Activated T-helper 2 cell treated with anti-CD3 and anti-CD28 coated beads, Interferon-gamma antibody, Interleukin-2, Interleukin-4, amounts not matched to agents 10 μg/mL and 5 μg/mL and 100 μg/mL, durations not matched to agents 14 hours and 24 hours and 36 hours (primary cell): ENCODE measurements at places on chromosomes 1 and 21. TPM values are rescaled to one million over a fixed set of nuclear protein-coding genes. Genes with fewer than 3 reads are reported as not detected.

GRCh38 chr1:211613108-211613947 lies 34.4 kb upstream of the SLC30A1 start:
- no peak for DNase-seq
- H3K4me3 ChIP-seq: no peak overlapping the region
- no peaks in the 10 kb centered on the region for H3K4me1 ChIP-seq
- H3K27ac ChIP-seq: no peak overlapping the region
- H3K36me3 ChIP-seq: no peaks in the 10 kb centered on the region

- H3K4me1 ChIP-seq: no peaks in the 10 kb centered on the region
- no peak overlapping the region for H3K4me3 ChIP-seq
- no peak for DNase-seq
- H3K36me3 ChIP-seq: no peaks in the 10 kb centered on the region
- no peak overlapping the region for H3K27ac ChIP-seq
- H3K27me3 ChIP-seq: no peaks in the 10 kb centered on the region
Observed at GRCh38 chr1:94621395-94621794, 79.8 kb upstream of the F3 start.

The OLFM3 gene
- not detected in 2 replicates for total RNA-seq

DNA sequence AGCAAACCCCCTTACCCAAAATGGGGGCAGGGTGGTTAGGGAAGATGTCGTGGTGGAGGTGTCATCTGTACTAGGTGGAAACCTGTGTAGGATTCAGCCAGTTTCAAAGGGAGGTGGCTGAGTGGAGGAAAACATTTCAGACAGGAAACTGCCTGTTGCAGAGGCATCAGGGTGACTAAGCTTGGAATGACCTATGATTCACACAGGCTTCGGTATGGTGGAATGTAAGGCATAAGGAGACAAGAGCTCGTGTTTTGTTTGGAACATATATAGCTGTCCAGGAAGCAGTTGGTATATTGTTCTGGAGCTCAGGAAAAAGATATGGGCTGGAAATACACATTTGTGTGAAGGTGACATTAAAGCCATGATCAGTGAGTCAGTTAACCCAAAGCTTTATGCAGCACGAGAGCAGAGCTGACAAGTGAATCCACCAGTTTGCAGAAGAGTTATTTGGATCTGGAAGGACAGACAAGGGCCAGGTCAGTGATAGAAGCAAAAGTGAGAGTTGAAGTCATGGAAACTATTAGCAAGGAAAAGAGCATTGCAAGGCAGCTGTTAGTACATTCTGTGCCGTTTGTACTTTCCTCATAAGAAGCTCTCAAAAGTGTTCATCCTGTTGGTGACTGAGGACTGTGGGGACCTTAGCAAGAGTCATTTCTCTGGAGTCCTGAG lies 12.2 kb downstream of the UTP25 start:
- H3K27ac ChIP-seq: peak overlapping the region; percentile 91
- H3K4me3 ChIP-seq: peak overlapping the region; percentile 49
- H3K36me3 ChIP-seq: peaks cover 93% of the 10 kb centered on the region
- no peaks in the 10 kb centered on the region for H3K27me3 ChIP-seq
- no peak for DNase-seq

DNA sequence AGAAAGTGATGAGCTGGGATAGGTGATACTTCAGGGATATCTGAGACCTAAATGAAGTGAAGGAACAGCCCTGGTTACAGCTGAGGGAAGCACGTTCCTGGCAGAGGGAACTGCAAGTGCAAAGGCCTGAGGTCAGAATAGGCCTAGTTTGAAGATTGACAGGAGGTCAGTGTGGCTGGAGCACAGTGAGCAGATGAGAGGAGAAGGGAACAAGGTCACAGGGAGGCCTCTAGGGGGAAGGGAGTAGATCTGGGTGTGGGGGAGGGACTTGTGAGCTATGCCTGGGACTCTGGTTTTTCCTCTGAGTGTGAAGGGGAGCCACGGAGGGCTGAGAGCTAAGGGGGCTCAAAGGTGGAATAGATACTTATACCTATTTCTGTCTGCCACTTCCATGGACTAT lies 736.4 kb downstream of the MATN1 start:
- no peaks in the 10 kb centered on the region for H3K36me3 ChIP-seq
- no peaks in the 10 kb centered on the region for H3K4me1 ChIP-seq
- DNase-seq: no peak
- no peak overlapping the region for H3K27ac ChIP-seq
- H3K4me3 ChIP-seq: no peak overlapping the region
- H3K27me3 ChIP-seq: no peaks in the 10 kb centered on the region

- peaks cover 15% of the 10 kb centered on the region for H3K36me3 ChIP-seq
- H3K27ac ChIP-seq: no peak overlapping the region
- no peak for DNase-seq
- no peaks in the 10 kb centered on the region for H3K27me3 ChIP-seq
- H3K4me1 ChIP-seq: peaks cover 6% of the 10 kb centered on the region
- H3K4me3 ChIP-seq: no peak overlapping the region
Observed at GRCh38 chr1:117890452-117890851, 39.0 kb downstream of the GDAP2 start.

The OLIG2 gene
- not detected in 2 replicates for total RNA-seq

The FGR gene
- 0.07 and 0.25 TPM in 2 replicates for total RNA-seq

GRCh38 chr1:68183895-68184294 lies 48.4 kb downstream of the WLS start:
- peaks cover 7% of the 10 kb centered on the region for H3K4me1 ChIP-seq
- no peak for DNase-seq
- no peaks in the 10 kb centered on the region for H3K27me3 ChIP-seq
- no peak overlapping the region for H3K27ac ChIP-seq

DNA sequence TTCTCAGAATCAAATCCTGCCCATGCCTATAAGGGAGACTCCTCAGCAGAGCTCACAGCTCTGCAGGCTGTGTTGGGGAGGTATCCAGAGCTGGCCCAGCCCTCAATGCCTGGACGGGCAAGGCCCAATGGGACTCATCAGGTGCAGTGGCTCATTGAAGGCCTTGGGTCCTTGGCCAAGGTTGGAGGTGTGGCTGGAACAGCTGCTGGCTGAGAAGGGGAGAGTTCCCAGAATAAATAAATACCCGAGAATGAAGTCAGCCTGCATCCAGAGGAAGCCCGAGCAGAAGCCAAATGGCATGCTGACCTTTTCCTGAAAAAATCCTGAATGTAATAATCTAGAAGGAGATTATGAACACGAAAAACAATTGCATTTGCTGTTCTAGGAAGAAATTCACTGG lies 25.2 kb upstream of the IKBKE start:
- no peak overlapping the region for H3K27ac ChIP-seq
- H3K36me3 ChIP-seq: peaks cover 62% of the 10 kb centered on the region
- peaks cover 7% of the 10 kb centered on the region for H3K4me1 ChIP-seq
- DNase-seq: no peak
- no peak overlapping the region for H3K4me3 ChIP-seq

The LMOD1 gene
- not detected in 2 replicates for total RNA-seq

DNA sequence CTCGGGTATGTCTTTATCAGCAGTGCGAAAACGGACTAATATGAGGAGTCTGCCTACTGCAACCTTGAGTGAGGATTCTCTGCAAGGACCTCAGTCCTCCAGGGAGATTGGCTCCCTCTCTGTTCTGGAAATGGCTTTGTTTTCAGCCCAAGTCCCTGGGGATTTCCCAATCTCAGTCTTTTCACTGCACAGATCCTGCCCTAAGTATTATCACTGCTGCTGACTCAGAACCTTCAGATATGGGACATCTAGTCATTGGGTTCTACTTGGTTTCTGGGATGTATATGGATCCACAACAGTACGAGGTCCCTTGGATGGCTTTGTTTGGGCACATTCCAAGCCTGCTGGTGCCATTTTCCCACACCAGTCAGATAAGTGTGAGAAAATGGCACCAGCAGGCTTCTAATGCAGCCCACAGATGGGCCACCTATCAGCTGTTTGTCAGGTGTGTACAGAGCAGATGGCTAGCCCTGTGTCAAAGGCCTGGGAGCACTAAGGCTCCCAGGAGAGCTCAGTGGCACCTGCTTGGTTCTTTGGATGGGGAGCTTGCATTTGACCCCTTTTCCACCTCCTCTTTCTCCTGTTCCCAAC lies 27.4 kb downstream of the ELF3 start:
- no peak for DNase-seq
- H3K4me1 ChIP-seq: no peaks in the 10 kb centered on the region
- no peaks in the 10 kb centered on the region for H3K36me3 ChIP-seq
- no peak overlapping the region for H3K27ac ChIP-seq
- no peak overlapping the region for H3K4me3 ChIP-seq
- H3K27me3 ChIP-seq: peaks cover 3% of the 10 kb centered on the region

- H3K4me3 ChIP-seq: peak overlapping the region; percentile 45
- H3K27me3 ChIP-seq: no peaks in the 10 kb centered on the region
- H3K4me1 ChIP-seq: peaks cover 40% of the 10 kb centered on the region
- peak overlapping the region; percentile 59 for H3K27ac ChIP-seq
- peak; percentile 35 for DNase-seq
Observed at GRCh38 chr1:54409156-54410142, 3.3 kb upstream of the SSBP3 start.

DNA sequence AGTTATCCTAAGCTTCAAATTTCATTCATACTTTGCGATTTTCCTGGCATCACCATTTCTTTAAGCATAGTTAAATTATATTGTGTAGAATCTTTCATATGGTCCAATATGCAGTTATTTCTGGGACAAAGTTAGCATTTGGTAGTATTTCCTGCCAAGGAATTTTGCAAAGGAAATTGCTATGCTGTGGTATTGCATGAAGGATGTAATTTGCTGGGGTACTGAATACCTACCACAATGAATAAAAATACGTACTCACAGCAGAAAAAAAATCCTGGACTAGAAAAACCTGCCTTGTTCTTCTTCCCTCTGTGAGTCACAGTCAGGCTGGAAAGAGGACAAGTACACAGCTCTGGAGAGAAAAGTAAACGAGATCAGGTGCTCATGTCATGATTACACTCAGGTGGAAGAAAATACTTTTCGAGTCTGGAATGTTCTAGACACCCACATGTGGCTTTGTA lies 241.2 kb downstream of the PTBP2 start:
- H3K27me3 ChIP-seq: peaks cover 3% of the 10 kb centered on the region
- H3K4me1 ChIP-seq: no peaks in the 10 kb centered on the region
- DNase-seq: no peak
- H3K36me3 ChIP-seq: no peaks in the 10 kb centered on the region
- no peak overlapping the region for H3K27ac ChIP-seq

The AKR7A3 gene
- total RNA-seq: 1.4 and 2.1 TPM in 2 replicates

DNA sequence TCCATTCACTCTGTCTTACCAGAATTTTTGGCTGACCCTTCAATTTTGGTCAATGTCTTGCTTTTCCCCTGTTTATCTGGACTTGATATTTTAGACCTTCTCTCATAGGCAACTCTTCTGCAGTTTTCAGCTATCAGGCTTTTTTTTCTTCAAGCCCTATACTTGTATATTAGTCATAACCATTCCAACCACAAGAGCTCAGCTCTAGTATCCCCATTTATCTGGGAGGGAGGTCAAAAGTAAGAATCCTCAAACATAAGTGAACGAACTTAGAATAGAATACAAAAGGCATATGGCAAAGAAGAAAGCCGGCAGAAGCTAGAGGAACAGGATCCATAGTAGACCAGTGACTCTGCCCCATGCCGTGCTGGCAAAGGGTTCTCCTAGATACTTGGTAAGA lies 45.9 kb upstream of the TNFSF4 start:
- no peak for DNase-seq
- no peak overlapping the region for H3K4me3 ChIP-seq
- no peak overlapping the region for H3K27ac ChIP-seq
- peaks cover 4% of the 10 kb centered on the region for H3K27me3 ChIP-seq
- H3K36me3 ChIP-seq: no peaks in the 10 kb centered on the region

DNA sequence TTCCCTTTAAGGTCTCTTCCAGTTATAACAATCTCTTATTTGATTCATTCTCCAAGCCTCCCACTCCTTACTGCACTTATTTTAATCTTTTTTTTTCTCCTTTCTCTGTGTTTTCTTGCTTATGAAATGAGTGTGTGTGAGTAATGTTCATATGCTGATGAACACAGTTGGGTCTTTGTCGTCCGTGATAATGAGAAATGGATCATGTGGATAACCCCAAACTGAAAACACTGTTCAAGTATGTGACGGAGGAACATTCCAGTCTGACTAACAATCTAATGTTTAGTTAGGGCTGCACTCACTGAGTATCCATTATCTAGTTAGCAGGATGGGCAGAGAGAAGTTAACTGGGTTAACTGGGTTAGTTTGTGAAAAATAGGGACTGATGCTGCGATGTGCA lies 253.1 kb upstream of the DUSP10 start:
- no peak for DNase-seq
- H3K27ac ChIP-seq: peak overlapping the region; percentile 96
- peaks cover 6% of the 10 kb centered on the region for H3K36me3 ChIP-seq

DNA sequence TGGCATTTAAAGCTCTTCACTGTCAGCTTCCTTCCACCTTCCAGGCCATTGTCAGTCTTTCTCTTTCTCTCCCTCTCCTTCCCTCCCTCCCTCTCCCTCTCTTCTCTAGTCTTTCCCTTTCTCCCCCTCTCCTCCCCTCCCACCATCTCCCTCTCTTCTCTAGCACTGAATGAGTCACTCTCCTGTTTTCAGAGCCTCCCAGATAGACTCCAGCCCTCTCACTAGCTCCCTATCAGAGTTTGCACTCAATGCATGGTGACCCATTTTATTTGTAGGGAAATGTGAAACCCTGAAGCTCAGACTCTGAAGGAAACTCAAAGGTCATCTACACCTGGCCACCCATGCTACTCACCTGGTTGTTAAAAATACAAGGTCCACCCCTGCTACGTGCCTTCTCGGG lies 4.4 kb upstream of the MATN1 start:
- H3K4me1 ChIP-seq: peaks cover 3% of the 10 kb centered on the region
- no peaks in the 10 kb centered on the region for H3K27me3 ChIP-seq
- H3K27ac ChIP-seq: no peak overlapping the region
- peaks cover 9% of the 10 kb centered on the region for H3K36me3 ChIP-seq

The OR2M3 gene
- total RNA-seq: not detected in 2 replicates

GRCh38 chr21:41481191-41481590 lies 26.8 kb downstream of the TMPRSS2 start:
- H3K4me3 ChIP-seq: no peak overlapping the region
- H3K4me1 ChIP-seq: peaks cover 9% of the 10 kb centered on the region
- H3K27ac ChIP-seq: no peak overlapping the region
- no peak for DNase-seq
- no peaks in the 10 kb centered on the region for H3K36me3 ChIP-seq
- H3K27me3 ChIP-seq: peaks cover 18% of the 10 kb centered on the region

GRCh38 chr1:235511470-235512240 lies 7.4 kb upstream of the B3GALNT2 start:
- DNase-seq: no peak
- peaks cover 7% of the 10 kb centered on the region for H3K4me1 ChIP-seq
- H3K36me3 ChIP-seq: no peaks in the 10 kb centered on the region
- no peak overlapping the region for H3K27ac ChIP-seq

DNA sequence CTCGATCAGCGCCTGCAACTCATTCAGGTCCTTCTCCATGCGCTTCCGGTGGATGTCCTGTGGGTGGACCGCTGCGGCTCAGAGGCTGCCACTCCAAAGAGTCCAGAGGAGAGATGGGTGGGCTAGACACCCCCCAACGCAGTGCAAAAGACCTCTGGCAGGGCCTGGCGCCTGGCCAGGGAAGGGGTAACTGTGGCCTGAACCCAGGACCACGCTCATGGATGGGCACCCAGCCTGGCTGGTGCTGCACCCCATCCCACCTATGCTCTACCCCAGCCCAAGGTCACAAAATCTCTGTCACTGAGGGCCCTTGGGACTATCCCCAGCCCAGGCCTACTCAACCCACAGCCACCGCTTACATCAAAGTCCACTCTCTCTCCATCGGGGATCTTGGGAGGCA lies 12.2 kb downstream of the TNNT2 start:
- DNase-seq: no peak
- H3K4me1 ChIP-seq: no peaks in the 10 kb centered on the region
- H3K27ac ChIP-seq: no peak overlapping the region
- no peak overlapping the region for H3K4me3 ChIP-seq

The ZNF678 gene
- 5.1 and 5.7 TPM in 2 replicates for total RNA-seq
